GM04504 (cell line): ENCODE measurements at places on chromosomes 1 and 21.

- no peak for DNase-seq
Observed at GRCh38 chr21:41370840-41371684, 9.2 kb downstream of the MX2 start.

DNA sequence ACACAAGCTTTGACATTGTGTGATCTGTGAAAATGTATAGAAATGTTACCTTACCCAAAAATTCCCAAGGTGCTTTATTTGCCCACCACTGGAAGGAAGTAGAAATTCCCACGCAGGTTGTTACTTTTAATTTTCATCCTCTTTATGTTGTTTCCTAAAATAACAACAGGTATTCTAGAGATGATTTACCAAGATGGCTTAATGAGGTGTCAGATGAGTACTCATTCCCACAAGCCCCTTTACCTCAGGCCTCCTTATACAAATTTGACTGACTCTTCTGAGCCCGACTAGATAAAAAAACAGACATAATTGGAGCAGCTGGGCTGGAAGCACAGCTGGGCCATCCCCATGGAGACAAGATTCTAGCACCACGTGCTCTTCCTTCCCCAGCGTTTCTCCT is 114.6 kb downstream of the LIPI start:
- DNase-seq = no peak

- peak; percentile 47 for DNase-seq
Observed at GRCh38 chr1:184160236-184160635, 108.7 kb downstream of the TSEN15 start.

DNA sequence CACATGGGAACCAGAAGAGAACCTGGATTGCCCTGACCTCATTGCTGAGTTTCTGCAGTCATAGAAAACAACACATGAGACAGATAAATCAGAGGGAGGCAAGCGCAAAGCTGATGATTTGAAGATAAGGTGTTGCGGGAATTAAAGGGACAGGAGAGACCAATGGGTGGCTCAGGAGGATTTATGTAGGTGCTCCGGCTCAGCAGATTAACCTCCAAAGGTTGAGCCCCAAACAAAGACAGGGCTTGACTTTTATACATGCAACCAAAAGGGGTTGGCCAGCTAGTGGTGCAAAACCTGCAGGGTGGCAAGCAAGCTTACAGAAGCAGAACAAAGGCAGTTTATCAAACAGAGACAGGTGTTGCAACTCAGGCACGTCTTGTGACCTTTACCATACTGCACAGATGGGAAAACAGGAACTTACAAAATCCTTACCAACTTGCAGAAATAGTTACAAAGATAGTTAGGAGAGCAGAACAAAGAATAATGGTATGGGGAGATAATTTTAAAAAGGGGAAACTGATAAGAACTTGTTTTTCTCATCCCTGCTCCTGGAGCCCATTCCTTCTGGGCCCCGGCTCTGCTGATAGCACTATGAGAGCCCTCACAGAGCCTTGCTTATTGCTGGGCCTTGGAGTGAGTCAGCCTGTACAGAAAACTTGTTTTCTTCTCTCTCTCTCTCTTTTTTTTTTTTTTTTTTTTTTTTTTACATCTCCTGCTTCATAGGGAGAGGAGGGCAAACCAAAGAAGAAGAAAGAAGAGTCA is 93.6 kb downstream of the SNRPE start:
- DNase-seq = no peak

DNA sequence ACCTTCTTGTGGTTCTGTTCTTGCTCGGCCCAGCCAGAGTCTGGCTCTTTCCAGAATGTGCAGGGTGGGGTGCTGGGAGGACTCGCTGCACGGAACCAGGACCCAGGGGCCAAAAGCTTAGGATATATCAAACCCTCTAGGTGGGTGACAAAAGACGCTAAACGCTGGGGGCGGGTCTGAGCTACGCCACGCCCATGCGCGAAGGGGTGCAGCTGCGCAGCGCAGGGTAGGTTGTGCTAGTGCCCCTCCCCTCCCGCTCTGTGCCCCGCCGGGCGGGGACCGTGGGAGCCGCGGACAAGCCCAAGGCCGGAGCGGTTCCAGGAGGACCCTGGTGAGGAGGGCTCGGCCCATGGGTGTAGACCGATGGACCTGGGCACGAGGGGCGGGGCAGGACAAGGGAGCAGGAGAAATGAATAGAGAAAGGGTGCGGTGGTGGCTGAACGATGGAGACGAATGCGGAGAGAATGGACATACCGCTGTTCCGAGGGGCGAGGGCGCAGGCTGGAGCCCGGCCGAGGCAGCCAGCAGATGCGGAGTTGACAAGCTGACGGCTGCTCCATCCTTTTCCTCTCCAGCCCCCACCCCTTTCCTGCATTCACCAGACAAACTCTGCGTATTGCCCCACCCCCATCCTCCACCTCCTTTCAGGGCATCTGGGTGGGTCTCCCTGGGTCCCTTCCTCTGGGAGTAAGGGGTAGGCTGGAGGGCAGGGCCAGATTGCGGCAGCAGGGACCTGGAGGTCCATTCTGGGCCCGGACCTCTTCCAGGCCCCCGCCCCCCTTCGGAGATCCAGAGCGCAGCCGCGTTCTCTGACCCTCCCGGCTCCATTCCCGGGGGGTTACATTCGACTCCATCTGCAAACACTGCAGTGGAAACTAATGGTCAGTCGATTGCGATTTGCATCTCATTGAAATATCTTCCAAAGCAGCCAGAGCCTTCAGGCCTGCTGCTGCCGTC is at the start of gene RUSC1:
Gene RUSC1 (plus strand): TSS at position 234 of the 957 bp plus-strand sequence. CDS start 880 bp downstream, outside the sequence.
- DNase-seq = no peak

DNA sequence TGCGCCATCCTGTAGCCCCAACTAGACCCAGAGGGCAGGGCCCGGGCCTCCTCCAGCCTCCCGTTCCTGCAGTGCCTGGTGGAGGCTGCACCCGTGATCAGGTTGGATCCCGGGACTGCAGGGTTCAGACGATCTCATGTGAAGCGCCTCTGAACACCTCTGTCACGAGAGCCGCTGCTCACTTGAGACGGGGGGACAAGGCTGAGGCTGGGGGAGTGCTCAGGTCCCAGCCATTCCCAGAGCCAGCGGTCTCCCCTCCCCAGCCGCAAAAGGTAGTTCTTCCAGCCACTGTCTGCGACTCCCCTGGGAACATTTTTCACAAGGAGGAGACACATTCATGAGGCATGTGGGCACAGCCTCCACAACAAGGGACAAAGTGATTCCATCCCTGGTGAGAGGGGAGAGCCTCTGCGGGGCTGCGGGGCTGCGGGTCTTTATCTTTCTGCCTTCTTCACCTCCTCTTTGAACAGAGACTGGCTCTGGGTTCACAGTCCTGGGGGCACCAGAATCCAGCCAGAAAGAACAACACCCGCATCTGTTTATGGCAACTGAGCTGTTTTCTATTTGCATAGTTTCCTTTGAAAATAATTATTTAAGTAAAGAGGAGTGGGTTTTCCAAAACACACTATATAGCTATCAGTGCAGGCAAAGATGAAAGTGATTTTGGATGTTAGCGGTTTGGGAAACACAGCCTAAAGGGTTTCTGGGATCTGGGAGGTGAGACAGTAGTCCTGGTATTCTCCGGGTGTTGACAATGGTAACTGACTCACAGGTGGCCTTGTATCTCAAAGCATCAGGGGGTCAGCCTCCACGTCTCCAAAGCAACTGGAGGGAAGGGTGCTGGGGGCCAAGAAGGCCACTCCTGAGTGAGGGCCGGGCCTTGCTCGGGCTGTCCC is 13.0 kb upstream of the LDLRAP1 start:
- no peak for DNase-seq

GRCh38 chr1:18573170-18573569 is 57.5 kb upstream of the PAX7 start:
- no peak for DNase-seq

GRCh38 chr1:154557939-154558719 is at the start of gene UBE2Q1:
Gene UBE2Q1, minus strand, starts transcription at chr1:154558662. Its CDS starts 109 bp downstream, at chr1:154558553.
- no peak for DNase-seq
